ENCODE measurements at places on chromosomes 16 and 17.
A peak's percentile ranks its signal among the peaks of the same experiment; 100 is the strongest.

DNA sequence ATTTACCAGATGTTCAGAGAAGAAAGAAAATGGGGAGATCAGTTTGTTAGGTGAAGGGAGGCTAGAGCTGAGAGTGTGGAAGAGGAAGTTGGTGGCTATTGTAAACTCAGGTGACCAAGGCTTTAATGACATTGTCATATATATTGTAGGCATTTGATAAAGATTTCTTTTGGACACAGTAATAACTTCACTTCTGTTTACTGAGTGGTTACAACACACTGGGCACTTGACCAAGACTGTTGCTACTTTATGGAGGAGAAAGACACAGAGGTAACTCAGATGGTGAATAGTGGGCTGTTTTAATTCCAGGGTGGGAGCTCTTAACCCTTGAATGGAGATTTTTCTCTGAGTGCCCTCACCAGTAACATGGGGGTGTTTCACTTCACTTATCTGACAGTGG is 46.0 kb downstream of the TNRC6A start:
- no peak for DNase-seq

DNA sequence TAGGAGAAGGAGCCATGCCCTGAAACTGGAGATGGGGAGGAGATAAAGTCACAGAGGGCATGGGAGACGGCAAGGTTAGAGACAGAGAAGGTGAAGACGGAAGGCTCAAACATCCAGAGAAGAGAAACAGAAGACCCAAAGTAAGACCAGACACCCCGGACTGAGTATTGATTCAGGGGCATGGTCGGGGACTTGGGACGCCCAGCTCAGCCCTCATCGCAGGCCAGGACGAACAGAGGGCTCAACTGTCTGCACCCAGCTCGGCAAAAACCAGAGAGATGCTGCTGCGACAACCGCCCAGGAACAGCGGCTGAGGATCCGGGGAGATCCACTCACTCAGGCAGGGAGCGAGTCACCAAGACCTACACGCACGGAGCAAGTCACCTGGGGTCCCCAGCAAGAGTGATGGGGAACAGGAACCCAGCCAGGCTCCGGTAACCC is 999 bp downstream of the XYLT1 start:
- no peak for DNase-seq

DNA sequence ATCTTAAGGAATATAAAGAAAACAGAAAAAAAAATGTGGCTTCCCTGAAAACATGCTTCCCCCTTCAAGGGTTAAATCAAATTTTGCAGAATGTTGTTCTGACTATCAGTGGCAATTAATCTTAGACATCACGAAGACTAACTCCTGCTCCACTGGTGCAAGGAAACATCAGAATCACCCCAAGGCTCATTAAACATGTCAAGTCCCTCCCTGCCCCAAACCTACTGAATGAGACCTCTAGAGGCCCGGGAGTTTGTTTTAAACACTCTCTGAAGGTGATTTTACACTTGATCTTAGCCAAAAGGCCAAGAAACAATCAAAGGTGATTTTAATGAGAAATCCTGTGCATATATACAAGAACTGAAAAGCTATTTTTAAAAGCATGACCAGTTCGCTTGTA is 18.3 kb downstream of the PSME3IP1 start:
- no peak for DNase-seq

DNA sequence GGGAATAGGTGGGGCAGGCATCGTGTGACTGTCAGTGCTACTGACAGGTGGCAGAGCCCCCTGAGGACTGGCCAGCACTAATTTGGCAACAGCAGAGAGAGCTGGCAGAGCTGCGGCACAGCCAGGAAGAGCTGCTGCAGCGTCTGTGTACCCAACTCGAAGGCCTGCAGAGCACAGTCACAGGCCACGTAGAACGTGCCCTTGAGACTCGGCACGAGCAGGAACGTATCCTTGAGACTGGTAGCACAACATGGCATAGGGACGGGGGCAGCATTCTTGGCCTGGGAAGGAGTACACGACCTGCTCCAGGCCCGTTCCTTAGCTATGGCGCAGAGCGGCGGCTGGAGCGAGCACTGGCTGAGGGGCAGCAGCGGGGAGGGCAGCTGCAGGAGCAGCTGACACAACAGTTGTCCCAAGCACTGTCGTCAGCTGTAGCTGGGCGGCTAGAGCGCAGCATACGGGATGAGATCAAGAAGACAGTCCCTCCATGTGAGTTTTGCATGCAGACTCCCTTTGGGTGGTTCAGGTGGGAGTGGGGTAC is 3.0 kb upstream of the NRN1L start:
- no peak for DNase-seq

DNA sequence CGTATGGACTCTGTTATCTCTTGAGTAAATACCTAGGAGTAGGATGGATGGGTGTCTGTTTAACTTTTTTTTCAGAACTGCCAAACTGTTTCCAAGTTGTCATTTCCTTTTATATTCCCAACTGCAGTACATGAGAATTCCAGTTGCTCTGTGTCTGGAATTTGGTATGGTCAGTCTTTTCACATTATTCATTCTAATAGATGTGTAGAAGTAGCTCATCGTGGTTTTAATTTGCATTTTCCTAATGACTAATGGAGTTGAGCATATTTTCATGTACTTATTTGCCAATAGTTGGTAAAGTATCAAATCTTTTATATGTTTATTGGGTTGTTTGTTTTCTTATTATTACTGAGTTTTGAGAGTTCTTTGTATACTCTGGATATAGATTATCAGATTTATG is 27.0 kb downstream of the MRTFB start:
- no peak for DNase-seq

DNA sequence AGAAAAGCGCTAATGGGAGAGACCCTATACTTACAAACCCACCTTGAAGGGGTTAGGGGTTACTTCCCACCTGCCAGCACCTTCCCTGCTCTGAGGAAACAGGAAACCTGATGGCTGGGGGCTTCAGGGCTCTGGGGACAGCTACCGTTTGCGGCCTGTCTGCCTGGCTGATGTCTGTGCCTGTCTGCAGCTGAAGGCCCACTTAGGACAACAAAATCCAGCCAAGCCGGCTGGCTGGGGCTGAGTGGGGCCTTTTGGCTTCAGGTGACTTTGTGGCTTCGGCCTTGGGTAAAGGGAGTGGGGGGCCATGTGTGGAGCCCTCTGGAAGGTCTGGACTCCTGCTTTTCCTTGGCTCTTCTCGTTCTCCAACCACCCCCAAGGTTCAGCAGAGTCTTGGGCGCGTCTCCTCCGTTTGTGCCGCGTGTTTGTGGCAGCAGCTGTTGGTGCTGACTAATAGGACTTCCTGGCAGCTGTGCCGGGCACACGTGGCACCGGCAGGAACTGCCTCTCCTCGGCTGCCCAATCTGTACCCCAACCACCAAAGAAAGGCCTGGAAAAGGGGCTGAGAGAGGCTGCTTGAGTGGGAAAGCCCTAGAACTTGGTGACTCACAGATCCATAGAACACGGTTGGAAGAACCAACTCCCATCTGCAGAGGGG is 186.7 kb downstream of the MSI2 start:
- DNase-seq = no peak

- no peak for DNase-seq
These were observed 14.4 kb downstream of the SLC9A5 start for GRCh38 chr16:67263201-67263600.

DNA sequence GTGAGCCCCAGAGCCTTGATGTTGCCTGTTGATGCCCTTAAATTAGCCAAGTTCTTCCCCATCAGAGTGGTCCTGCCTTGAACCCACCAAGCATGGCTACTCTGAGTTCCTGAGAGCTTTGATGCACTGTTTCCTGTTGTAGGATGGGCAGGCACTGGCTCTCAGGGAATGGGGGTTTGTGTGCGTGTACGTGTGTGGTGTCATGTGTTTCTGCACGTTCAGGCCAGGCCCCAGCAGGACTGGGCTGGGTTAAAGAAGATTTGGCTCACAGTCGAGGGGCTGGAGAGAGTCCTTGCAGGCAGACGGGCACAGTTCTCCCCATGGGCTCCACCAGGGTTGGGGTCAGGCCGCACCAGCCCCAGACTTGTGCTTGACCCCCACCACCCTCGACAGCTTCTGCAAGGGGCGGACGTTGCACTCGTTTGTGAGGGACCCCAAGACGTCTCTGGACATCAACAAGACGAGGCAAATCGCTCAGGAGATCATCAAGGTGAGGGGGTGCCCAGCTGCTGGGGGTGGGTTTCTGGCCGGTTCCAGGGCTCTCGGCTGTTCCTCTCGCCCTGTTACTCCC is 23.4 kb upstream of the LGALS9 start:
- DNase-seq = no peak

GRCh38 chr17:76673729-76674128 is 30.2 kb upstream of the ST6GALNAC1 start:
- no peak for DNase-seq

- no peak for DNase-seq
These were observed 16.0 kb downstream of the RSL1D1 start for GRCh38 chr16:11835309-11835708.

DNA sequence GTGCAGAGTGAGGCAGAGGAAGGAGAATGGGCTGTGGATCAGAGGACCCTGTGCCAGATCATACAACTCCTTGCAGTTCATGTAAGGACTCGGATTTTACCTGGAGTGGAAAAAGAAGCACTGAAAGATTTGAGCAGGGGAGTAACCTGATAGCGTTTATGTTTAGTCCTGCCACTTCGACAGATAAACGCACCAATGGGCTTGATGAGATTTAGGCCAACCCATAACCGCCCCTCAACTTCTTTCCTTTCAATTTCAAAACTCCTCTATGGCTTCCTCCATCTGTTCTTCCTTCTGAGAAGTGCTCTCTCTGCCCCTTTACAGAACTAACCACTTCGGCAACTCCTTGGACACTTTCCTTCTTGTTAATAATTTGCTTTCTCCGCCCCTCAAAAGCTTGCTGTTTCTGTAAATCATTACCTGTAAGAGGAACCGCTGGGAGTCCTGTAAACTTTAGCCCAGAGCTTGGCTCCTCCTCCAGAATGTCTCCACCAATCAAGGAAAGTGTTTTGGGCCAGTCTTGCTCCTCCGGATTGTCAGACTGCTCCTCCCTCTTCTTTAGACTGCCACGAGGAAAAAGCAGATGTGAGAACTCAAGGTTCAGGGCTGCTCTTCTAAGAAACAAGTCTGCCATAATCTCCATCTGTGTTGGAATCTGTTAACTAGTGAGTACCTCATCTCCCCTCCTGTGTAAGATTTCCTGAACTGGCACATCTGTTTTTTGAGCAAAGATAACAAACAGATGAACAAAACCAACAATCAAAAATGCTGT is at the start of gene ACSM3:
Gene ACSM3 (plus strand): TSS at position 554 of the 772 bp plus-strand sequence. CDS start 6,021 bp downstream, outside the sequence.
- no peak for DNase-seq

DNA sequence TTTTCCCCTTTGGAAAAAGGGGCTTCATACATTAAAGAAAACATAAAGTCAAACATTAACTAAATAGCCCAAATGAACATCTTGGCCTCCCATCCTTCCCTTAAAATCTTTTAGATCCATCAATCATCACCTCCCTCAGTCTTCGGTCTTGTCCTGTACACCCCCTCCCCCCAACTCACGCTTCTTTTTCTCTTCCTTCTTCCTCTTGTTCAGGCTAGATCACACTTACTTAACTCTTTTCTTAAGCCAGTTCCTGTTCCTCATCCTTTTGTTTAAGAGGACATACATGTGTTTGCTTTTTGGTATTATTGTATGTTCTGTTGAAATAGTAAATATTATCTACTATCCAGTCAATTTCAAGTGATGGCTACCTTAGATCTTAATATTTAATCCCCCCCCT is 5.5 kb downstream of the MFSD6L start:
- DNase-seq = no peak

GRCh38 chr16:22126037-22126558 is 33.8 kb downstream of the VWA3A start:
- DNase-seq = no peak

DNA sequence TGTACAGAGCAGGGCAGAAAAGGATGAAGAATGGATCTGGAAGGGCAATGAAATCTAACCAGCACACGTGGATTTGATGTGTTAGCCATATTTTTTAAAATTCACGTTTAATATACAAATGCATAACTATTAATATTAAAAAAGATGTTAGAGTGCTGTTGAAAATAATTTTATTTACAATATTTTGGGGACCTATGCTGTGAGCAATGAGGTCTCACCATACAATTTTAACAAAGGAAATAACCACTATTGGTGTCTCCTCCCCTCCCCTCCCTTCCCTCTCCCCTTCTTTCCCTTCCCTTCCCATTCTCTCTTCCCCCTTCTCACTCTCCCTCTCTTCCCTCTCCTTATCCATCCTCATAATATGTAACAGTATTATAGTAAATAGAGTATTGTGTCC is 64.2 kb upstream of the GPR139 start:
- no peak for DNase-seq

DNA sequence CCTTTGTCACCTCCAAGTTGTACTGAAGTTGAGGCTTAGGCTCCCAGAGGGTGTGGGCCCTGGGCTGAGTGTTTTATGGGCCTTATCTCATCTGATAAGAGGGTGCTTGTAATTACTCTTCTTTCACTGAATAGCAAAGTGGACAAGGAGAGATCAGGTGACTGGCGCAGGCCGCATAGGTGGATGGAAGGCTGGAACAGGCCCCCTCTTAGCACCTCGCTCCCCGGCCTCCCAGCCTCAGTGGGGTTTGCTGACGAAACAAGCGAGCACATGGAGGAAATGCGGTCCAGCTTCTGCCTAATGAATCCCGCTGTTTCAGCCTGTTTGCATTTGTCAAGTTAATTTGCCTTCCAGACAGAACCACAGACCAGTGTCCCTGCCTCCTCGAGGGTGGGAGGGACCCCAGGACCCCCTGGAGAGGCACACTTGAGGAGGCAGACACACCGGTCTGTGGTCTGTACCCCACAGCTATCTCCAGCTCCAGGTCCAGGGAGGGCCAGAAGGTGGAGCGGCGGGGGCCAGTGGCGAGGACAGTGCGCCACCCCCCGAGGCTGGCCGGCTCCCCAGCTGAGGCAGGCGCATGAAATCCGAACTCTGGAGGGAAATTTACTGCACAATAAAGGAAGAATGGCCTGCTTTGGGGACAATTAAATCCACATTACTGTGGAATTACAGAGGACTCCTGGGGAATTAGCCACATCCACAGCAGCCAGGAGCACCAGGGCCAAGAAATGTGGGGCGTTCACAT is 123.4 kb downstream of the NTN1 start:
- DNase-seq = no peak

- no peak for DNase-seq
These were observed 12.1 kb upstream of the DBNDD1 start for GRCh38 chr16:90031186-90031930.

- no peak for DNase-seq
These were observed 2.6 kb downstream of the KAT2A start for GRCh38 chr17:42118545-42118944.

GRCh38 chr16:89409161-89409711 is 81.1 kb downstream of the ANKRD11 start:
- peak; percentile 45 for DNase-seq

DNA sequence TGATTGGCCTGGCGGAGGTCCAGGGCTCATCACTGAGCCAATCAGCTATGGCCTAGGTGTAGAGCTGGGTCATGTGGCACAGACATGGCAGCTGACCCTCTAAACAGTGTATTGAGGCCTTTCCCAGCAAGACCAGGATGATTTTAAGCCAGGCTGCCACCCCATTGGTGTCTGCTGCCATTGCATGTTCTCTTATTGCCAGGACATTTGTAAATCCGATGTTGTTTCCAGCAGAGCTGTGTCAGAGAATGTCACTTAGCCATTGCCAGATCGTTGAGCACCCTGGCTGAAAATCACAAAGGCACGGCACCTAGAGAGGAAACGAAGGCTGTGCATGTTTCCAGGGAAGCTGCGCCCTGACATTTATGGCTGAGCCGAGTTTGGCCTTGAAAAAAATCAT is 33.4 kb downstream of the RBFOX1 start:
- DNase-seq = no peak

- no peak for DNase-seq
These were observed 47.2 kb upstream of the CLEC18A start for GRCh38 chr16:69903865-69904415.

Measured in activated CD8-positive, alpha-beta memory T cell treated with anti-CD3 and anti-CD28 coated beads for 1 hour (primary cell).